ENCODE measurements at places on chromosomes 4 and X.

GRCh38 chr4:661881-662761 lies 12.0 kb downstream of the ATP5ME start:
- DNase-seq = no peak

DNA sequence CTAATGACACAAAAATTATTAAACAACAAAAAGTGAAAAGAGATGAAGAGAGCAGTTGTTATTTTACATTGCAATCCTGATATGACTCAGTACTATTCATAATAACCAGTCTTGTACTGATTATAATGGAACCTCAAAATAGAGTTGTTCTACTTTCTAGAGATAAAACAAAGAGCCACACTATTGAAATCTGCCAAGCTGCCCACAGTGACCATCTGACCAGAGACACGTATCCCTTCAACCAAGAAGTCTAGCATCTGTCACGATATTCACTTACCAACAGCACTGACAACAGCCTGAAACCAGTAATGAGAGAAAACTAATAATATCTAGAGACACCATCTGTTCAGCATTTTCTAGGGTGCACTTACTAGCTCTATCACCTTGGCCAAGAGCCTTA lies 466.7 kb downstream of the NKX6-1 start:
- DNase-seq = no peak

DNA sequence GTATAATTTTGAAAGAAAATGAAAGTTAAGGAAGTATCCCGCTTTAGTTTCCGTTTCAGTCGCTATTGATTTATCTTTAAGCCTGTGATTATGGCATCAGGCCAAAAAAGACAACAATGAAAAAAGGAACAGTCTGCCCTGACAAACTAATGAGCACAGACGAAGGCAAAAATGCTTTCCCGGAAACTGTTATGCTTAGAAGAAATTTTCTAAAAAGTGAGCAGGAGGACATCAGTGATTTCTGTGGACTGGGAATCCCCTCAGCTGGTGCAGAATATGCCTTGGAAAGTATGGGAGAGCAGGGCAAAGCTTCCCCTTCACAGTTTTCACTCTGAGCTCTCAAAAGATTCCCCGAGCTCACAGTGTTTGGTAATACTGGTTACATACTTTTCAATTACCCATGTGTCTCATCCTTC lies 5.1 kb upstream of the CXCL10 start:
- DNase-seq = no peak

- DNase-seq = no peak
These were observed 14.1 kb downstream of the CTBP1 start for GRCh38 chr4:1234811-1235292.

GRCh38 chrX:11421805-11422524 lies 128.8 kb downstream of the AMELX start:
- DNase-seq = no peak

DNA sequence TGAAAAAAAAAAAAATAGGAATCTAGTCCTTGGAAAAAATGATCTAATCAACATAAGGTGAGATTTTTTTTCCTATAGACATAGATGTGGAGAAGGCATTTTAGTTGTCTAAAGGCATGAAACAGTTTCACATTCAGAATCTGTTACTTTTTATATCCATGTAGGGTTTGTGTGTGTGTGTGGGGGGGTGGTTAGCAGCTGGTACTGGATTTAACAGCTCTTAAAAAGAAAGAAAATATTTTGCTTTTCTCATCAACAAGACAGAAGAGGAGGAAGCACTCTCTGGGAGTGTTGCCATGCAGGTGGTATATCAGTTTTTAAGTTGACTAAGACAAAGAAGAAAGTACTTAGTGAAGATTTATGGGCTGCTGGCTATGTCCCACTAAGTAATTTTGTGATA lies 122.3 kb downstream of the VCX3B start:
- no peak for DNase-seq
